ENCODE measurements at places on chromosomes 5 and 9.

DNA sequence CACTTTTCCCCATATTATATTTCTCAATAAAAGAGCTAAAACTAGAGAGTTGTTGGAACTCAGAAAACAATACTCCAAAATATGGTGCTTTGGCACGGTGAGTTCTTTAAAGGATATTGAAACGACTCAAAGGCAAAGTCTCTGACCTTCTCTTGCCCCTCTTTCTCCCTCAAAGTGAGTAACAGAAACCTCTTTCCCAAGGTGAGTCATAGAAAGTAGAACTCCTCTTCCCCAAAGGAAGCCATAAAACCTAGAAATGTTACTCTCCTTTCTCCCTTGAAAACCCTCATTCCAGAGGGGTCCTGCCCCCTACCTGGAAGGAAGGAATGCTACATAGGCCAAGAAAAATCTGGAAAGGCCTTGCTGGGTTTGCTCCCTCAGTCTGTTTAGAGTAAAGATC is 47.5 kb downstream of the RAPGEF6 start:
- no peak for DNase-seq
- H3K27me3 ChIP-seq = no peaks in the 10 kb centered on the region
- H3K4me3 ChIP-seq = no peak overlapping the region

DNA sequence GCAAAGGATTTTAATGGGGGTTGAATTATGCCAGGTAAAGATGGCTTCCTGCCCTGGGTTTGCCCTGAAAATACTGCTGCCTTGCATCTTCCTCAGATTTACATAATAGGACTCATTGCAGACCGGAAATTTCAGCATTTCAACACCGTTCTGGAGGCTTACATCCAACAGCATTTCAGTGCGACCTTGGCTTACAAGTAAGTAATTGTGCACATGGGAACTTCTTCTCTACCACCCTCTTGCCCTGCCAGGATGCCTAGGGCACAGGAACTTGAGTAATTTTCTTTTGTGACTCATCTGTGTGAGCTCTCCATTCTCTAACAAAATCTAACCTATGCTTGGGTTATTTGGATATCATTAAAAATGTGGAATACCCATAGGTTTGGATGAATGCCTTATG is 80.2 kb downstream of the DOCK2 start:
- H3K27me3 ChIP-seq = no peaks in the 10 kb centered on the region
- H3K4me1 ChIP-seq = peaks cover 17% of the 10 kb centered on the region
- H3K27ac ChIP-seq = no peak overlapping the region
- no peak overlapping the region for H3K4me3 ChIP-seq
- peaks cover 22% of the 10 kb centered on the region for H3K36me3 ChIP-seq

GRCh38 chr5:60207040-60207439 is 313.5 kb upstream of the PDE4D start:
- no peaks in the 10 kb centered on the region for H3K36me3 ChIP-seq
- peak; percentile 40 for DNase-seq
- no peaks in the 10 kb centered on the region for H3K4me1 ChIP-seq

GRCh38 chr5:52915176-52915875 is 73.8 kb upstream of the ITGA2 start:
- H3K4me3 ChIP-seq = peak overlapping the region; percentile 48
- no peaks in the 10 kb centered on the region for H3K27me3 ChIP-seq
- peak; percentile 27 for DNase-seq
- no peaks in the 10 kb centered on the region for H3K36me3 ChIP-seq
- no peaks in the 10 kb centered on the region for H3K4me1 ChIP-seq
- H3K27ac ChIP-seq = no peak overlapping the region

- H3K4me1 ChIP-seq = no peaks in the 10 kb centered on the region
- no peak overlapping the region for H3K27ac ChIP-seq
- no peak for DNase-seq
- peaks cover 2% of the 10 kb centered on the region for H3K27me3 ChIP-seq
- no peak overlapping the region for H3K4me3 ChIP-seq
Measured at GRCh38 chr9:134492281-134492691, 149.3 kb upstream of the COL5A1 start.

DNA sequence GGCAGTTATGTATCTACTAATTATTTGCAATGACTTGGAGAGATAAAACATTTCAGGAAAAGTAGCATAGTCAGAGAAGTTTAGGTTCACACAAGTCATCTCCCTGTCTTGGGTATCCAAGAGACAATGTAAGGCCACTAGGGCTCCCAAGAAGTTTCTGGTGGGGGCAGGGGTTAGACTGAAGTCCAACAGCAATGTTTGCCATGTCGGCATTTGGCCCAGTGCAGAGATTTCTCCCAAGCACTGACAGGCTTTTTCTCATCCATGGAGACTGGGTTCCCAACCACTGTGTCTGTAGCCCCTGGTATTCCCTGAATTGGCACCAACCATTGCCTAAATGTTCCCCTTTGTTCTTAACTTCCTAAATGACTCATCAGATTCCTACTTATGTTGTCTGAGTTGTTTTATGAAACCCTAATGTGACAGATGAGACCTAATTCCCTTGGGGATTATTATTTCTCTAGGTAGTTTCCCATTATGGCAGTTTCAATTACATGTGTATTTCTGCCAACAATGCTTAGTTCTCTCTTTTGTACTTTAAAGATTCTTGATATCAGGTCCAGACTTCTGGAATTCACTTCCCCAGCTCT is 103.6 kb upstream of the EGFLAM start:
- no peaks in the 10 kb centered on the region for H3K36me3 ChIP-seq
- H3K4me3 ChIP-seq = no peak overlapping the region
- peak; percentile 0 for DNase-seq
- no peaks in the 10 kb centered on the region for H3K27me3 ChIP-seq
- H3K4me1 ChIP-seq = no peaks in the 10 kb centered on the region

- no peak for DNase-seq
- no peaks in the 10 kb centered on the region for H3K36me3 ChIP-seq
- peaks cover 13% of the 10 kb centered on the region for H3K4me1 ChIP-seq
- peak overlapping the region; percentile 70 for H3K4me3 ChIP-seq
- H3K27me3 ChIP-seq = no peaks in the 10 kb centered on the region
- H3K27ac ChIP-seq = peak overlapping the region; percentile 68
Measured at GRCh38 chr5:138029501-138029900, 3.4 kb downstream of the FAM13B start.
